H7 (cell line): ENCODE measurements at places on chromosomes 4 and X.

DNA sequence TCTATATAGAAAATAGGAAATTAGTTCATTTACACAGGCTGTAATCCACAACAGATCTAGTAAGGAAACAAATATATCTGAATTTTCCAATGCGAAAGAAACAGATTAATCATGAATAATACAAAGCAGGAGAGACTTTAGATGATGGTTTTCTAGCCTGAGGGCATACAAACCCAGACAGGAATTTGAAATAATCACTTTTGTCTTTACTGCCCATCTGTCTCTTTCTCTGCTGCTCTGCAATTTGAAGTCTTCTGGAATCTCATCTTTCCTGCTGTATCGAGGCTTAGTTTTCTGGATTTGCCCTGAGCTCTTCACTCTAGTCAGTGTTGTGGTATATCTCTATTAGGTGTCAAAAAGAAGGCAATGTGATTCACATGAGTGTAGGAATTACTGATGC is 711.8 kb upstream of the FAM241A start:
- DNase-seq, result no peak

DNA sequence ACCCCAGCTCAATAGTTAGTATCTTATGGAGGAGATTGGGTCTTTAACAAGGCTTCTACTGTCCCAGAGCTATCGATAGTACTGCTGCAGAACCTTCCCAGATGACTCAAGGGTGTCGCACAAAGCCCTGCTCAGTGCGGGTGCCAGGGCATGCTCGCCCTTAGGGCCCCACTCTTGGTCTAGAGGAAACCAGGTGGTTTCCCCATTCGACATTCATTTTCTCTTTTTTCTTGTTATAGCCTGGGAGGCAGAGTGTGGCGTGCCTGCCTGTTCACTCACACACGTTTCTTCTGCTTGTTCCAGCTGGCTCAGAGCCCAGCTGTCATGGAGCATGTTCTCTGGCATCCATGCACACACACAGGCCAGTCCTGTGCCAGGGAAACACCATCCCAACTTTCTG is 144.5 kb downstream of the SMIM20 start:
- no peak for DNase-seq

GRCh38 chrX:50609796-50610195 is 139.2 kb upstream of the DGKK start:
- DNase-seq, result no peak

GRCh38 chr4:147823130-147823529 is 91.2 kb downstream of the ARHGAP10 start:
- DNase-seq, result no peak

DNA sequence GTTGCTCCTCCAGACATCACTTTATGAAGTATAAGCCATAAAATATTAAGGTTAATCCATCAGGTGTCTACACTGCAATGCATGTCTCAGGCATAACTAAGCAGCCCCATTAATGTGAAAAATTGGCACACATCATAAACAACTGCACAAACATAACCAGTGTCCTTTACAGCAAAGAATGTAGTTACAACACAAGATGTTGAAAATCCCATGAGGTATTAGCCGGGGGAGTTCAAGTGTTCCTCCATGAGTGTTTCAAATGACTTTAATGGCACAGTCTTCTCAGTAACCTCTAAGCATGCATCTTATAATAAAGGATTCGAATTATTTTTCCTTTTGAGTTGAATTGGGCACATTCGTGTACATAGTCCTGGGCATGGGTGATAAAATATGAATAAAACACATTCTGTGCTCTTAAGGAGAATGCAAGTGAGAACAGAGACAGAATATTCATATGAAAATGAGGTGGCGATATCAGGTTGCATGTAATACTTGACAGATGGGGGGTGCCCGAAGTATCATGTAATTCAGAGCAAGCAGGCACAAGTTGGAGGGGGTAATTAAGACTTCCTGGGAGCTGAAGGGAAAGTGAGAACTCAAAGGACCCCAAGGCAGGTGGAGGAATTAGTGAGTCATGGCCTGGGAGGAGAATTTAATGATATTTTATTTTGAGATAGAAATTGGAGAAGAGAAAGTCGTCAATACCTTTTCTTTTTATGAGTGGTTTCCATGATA is 18.2 kb upstream of the VCX2 start:
- DNase-seq, result no peak

DNA sequence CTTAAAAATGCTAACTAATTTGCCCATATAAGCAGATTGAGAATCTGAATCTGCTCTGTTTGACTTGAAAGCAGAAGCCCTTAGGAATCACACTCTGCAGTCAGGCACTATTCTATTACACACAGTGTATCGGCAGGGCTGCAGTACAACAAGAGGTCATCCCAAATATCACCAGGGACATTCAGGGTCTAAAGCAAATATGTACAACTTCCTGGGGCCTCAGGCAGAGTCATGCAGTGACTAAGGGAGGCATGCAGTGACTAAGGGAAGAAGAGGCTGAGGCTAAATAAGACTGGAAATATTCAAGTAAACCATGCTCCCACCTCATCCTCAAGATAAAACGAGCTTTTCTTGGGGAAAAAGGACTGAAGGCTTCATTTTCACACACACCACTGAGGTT is 20.9 kb downstream of the MAPK10 start:
- DNase-seq, result no peak

GRCh38 chr4:102717448-102718092 is 43.2 kb downstream of the MANBA start:
- DNase-seq, result no peak

GRCh38 chrX:15471028-15471427 is 22.1 kb downstream of the PIR start:
- DNase-seq, result peak; percentile 63

DNA sequence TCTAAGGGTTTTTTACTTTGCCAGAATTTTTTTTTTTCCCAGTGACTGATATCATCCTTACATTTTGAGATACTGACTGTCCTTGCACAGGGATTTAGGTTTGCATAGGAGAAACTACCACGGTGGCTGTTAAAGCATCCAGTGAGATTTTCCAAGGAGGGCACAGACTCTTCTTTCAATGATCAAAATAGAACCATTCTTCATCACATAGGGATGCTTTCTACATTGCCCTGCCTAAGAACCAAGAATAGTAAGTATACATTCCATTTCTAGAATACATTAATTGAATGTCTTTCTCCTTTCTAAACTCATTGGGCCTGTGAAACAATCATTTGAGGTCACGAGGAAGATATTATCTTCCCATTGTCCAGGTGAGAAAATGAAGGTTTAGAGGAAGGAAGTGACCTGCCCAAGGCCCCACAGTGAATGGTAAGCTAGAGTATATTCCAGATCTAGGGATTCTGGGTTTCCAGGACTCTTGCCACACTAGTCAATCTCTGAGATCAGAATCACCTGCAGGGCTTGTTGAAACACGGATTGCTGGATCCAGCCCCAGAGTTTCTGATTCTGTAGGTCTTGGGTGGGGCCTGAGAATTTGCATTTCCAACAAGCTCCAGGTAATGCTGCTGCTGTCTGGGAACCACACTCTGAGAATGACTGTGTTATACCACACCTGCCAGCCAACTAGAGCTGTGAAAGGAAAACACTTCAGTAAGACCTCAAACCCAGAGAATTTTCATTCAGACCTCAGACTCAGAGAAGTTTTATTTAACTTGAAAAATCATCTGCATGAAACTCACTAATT is 17.7 kb upstream of the TMEM154 start:
- DNase-seq, result no peak

DNA sequence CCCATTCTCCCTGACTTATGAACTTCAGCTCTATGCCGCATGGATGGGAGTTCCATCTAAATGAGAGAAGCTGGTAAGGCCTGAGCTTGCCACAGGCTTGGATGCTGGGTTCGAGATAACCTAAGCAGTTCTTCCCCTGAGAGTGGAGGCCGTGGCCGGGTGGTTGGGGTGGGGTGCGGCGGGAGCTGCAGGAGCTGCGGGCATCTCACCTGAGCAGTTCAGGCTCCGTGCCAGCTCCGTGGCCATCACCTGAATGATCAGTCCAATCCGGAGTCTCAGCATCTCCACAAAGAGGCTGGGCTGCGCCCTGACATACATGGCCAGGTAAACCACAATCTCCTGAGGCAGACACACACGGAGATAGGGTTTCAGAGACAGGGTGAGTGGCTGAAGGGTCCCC is 77.6 kb downstream of the PHKA2 start:
- DNase-seq, result no peak

DNA sequence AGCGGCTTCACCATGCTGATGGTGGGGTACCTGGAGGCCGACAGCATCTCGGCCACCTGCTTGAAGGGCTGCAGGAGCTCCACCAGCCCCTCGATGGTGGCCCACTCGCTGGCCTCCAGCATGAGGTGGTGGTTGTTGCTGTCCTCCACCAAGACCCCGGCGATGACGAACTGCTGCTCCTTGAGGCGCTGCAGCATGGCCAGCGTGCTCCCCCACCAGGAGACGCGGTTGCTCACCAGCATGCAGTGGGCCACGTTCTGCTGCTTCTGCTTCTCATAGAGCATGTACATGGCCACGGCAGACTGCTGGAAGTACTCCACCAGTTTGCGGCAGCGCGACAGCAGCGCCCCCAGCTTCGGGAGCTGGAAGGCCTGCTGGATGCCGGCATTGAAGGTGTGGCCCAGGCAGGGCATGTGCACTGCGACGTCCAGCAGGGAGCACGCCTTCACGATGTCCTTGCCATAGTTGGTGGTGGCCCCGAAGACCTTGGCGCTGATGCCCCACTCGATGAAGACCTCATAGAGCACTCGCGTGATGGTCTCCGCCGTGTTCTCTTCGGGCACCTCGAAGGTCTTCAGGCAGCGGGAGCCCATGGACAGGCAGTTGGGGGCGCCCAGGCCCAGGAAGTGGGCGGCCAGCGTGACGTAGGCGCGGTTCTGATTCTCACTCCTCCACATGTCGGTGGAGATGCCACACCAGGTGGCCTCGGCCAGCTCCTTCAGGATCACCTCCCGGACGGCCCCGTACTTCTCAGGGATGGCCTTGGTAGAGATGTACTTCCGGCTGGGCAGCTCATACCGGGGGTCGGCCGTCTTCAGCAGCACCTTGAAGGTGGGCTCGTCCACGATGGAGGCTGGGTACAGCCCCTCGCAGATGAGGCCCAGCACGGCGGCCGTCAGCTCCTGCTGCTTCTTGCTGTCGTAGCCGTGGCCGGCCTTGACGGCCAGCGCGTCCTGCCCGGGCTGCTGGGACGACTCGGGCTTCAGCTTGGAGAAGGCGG is 11.0 kb downstream of the DHRSX start:
- no peak for DNase-seq

- no peak for DNase-seq
These were observed 71.1 kb downstream of the NSG1 start for GRCh38 chr4:4457803-4458553.

DNA sequence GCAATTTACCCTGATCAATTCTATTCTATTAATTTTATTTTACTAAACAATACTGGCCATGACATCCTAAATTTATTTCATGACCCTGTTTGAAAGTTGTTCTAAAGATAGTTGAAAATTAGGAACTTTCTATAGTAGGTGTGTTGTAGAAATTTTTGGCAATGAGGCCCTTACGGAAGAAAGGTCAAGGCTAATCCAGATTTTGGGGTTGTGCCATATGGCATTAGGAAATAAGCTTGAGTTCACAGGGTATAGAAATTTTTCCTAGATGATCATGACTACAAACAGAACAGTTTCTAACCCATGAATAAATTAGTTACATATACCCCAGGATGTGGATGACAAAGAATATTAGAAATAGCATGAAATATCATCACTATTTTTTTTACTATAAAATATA is 7.8 kb upstream of the ALB start:
- no peak for DNase-seq

GRCh38 chr4:187417721-187418120 is 577.9 kb upstream of the ZFP42 start:
- no peak for DNase-seq

GRCh38 chr4:151652841-151653547 is 107.8 kb downstream of the GATB start:
- DNase-seq, result no peak

DNA sequence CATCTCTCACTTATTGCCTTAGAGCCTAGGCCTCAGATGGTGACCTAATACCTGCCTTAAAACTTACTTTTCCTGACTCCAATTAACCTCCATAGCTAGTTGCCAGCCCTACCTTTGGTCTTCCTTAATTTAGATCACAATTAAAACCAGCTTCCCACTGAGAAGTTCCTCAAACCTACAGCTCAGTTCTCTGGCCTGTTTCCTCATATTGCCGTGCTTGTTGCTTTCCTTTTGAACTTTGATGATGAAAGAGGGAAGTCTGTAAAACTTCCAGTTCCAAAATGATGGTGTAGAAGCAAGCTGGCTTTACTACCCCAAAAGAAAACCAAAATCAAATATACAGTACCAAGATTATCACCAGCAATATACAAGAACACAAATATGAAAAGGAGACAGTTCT is 28.9 kb upstream of the CAMK2D start:
- no peak for DNase-seq

- no peak for DNase-seq
These were observed 15.6 kb upstream of the TAB3 start for GRCh38 chrX:30904632-30905031.

GRCh38 chr4:7647600-7648543 is 213.1 kb upstream of the PSAPL1 start:
- no peak for DNase-seq

DNA sequence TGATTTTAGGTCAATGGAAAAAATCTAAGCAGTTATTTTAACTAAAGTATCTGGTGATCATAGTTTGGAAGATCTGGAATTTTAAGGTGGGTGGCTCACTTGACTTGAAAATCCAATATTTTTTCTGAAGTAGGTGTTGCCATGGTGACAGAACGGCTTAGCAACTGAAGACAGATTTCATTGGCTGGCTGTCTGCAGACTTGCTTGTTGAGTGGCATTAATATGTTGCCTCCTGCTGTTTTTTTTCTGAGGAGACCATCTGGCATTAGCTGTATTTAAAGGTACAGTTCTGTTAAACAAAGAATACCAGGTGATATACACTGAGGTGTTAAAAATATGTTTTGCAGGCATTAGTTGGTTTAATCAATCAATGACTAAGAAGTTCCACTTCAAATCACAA is 19.8 kb downstream of the CPE start:
- no peak for DNase-seq

GRCh38 chr4:113636877-113637276 is 124.7 kb downstream of the CAMK2D start:
- DNase-seq, result no peak

GRCh38 chr4:27062256-27062655 is 201.6 kb downstream of the STIM2 start:
- DNase-seq, result no peak

GRCh38 chr4:153142700-153143438 is 61.4 kb upstream of the TRIM2 start:
- peak; percentile 70 for DNase-seq

GRCh38 chr4:77992581-77992980 is 64.5 kb upstream of the FRAS1 start:
- no peak for DNase-seq

GRCh38 chrX:69060631-69061408 is 104.4 kb downstream of the PJA1 start:
- DNase-seq, result peak; percentile 61

DNA sequence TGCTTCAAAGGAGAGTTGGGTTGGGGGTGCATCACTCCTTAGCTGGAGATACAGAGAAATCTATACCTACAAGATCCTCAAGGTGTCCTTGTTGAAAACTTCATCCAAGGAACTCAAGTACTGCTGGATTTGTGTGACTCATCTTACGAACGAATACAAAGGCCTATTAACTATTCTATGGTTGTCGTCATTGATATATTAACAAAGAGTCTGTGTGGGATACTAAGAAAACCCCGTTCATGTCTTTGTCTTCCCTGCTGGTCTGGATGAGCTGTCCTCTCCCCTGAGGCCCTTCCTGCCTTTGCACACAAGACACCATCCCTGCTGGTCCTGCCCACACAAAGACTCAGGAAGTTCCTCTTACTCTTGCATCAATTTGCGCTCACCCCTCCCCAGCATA is 54.9 kb upstream of the IRF2 start:
- DNase-seq, result no peak
